ENCODE measurements at places on chromosomes 2 and 18. TPM values are rescaled to one million over a fixed set of nuclear protein-coding genes. Genes with fewer than 3 reads are reported as not detected.

DNA sequence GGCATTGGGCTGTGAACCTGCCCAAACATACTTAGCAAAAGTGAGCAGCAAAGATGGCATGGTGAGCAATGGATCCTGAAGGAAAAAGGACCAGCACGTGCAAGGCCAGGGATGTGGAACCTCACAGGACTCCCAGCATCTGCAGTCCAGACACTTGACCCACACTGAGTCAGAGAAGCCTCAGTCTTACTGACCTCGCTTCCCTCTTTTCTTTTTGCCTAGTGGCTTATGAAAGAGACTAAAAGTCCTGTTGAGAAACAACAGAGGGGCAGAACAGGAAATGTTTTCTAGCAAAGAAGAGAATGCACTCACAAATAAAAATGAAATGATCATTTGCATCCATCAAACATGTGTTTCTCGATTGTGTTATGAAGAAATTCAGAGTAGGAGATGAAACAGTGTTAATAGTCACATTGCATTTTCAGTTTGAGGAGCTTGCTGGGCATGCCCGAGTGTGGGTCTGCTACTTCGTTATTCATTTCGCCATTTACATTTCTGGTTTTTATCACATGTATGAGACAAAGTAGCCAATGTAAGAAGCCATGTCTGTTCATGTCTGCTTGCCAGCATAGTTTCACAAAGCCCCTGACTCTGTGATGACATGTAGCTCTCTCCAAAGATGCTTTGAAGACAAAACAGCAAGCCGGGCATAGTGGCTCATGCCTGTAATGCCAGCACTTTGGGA lies 118.4 kb downstream of the INO80D start:
- DNase-seq = no peak

EVA1A gene
- total RNA-seq = not detected

MAL gene
- 59.2 TPM for total RNA-seq

SERPINB10 gene
- total RNA-seq = not detected

DNA sequence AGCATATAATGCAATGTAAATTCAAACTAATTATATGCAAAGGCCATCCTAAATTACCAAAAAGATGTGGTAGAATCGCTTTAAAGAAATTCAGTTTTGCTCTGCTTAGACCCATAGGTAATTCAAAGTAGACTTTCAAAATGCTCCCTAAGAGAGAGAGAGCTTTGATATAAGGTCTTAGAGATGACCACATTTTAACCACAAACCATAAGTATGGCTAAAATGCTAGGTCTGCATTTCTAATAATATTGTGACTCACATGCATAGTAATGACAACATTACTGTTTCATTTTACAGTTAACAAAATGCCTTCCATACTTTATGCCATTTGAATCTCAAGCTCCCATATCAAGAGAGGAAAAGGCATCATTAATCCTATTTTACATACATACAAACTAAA lies 144.5 kb downstream of the RAD51AP2 start:
- DNase-seq = no peak

COX5B gene
- total RNA-seq = 233 TPM

DNA sequence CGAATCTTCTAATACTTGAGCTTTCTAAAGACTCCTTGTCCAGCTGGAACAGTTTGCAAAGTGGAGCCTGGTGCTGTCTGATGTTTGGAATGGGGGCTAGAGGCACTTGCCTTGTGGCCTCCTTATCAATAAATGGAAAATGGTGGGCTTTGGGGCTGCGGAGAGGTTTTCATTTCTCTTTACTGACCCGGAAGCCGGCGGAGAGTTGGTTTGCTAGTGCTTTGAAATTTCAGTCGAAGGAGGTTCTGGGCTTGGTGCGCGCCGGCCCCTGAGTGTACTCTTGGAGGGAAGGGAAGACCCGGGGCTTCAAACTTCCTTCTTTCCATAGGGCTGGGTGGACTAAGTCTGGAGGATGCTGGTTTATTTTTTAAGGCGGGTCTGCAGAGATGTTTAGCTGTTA lies 714 bp downstream of the RPIA start:
- DNase-seq = peak; percentile 68

ALPI gene
- not detected for total RNA-seq

- DNase-seq = no peak
These were observed 516.9 kb downstream of the ARHGAP15 start for GRCh38 chr2:143645921-143646645.

- DNase-seq = no peak
These were observed 63.0 kb downstream of the MCFD2 start for GRCh38 chr2:46852598-46852997.

- no peak for DNase-seq
These were observed 138.6 kb upstream of the ZC3H15 start for GRCh38 chr2:186347472-186347871.

SERPINB7 gene
- total RNA-seq = not detected

DNA sequence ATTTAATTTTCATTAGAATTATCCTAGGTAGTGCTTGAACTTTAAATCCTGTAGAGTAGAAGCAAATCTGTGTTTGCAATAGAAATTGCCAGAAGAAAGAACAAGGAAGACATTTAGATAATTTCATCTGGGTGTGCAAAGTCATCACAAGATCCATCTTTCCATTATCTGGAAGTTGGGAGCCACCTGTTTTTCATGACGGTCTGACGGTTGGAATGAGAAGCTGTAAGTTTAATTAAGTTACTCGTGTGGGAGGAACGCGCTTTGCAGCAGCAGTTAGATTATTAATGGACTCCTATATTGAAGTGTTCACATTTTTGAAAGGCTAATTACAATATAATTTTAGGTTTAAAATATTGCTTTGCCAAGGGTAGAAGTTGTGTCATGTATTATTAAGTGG lies 69.9 kb upstream of the PARD3B start:
- no peak for DNase-seq

DNA sequence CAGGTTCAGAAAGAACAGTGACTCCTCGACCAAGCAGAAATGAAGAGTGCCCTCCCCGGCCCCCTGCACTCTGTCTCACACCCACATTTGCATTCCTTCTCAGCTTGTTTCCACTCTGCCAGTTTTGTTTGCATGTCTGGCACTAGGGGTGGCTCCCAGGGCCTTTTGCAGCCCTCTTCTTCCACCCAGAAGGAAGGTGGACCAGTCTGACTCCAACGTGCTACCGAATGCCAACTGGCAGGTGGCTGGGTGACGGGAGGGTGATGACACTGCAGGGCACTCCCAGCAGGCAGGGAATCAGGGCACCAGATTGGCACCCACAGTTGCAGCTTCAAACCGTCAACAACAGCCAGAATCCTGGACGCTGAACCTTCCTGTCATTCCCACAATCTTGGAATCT lies 371.1 kb downstream of the TXNL1 start:
- DNase-seq = no peak

HNRNPA3 gene
- 308 TPM for total RNA-seq

NT5DC4 gene
- total RNA-seq = not detected

DNA sequence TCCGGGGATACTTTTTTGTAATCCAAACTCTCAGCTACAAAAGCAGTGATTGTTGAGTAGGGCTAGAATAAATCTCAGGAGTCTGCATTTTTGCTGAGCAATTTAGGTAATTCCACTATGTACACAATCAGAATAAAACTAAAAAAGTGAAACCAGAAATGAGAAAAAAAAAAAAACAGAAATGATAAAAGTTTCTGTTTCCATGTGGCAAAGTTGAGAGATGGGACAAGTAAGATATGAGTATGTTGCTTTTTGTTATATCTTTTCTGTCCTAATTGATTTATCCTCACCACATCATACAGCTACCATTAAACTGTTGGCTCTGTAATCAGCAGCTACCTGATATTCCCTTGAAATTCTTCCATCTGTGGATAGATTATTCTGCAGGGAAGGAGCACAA lies 92.7 kb downstream of the VWC2L start:
- DNase-seq = no peak

DNA sequence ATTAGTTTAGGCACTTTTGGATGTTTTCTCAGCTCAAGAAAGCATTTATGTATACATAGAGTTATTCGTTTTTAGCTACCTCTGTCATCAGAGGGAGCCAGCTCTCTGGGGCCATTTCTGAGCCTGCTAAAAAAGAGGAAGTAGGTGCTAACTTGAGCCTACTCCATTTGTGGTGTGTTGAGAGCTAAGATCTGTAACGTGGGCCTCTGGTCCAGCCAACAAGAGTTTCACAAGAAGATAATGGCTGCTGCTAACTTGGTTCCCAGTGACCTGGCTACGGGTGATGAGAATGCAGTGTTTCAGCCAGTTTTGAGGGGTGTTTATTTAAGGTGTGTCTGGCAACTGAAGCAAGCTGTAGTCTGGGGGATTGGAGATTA lies 182.5 kb downstream of the PRKCE start:
- no peak for DNase-seq

- DNase-seq = no peak
These were observed 158.9 kb upstream of the GLI2 start for GRCh38 chr2:120576509-120577474.

ABCG8 gene
- not detected for total RNA-seq

All from activated CD8-positive, alpha-beta T cell treated with anti-CD3 and anti-CD28 coated beads for 36 hours (primary cell).